Cerebellar nuclear complex (tissue), 1 donor: ENCODE measurements at places on chromosomes 1 and 21.

DNA sequence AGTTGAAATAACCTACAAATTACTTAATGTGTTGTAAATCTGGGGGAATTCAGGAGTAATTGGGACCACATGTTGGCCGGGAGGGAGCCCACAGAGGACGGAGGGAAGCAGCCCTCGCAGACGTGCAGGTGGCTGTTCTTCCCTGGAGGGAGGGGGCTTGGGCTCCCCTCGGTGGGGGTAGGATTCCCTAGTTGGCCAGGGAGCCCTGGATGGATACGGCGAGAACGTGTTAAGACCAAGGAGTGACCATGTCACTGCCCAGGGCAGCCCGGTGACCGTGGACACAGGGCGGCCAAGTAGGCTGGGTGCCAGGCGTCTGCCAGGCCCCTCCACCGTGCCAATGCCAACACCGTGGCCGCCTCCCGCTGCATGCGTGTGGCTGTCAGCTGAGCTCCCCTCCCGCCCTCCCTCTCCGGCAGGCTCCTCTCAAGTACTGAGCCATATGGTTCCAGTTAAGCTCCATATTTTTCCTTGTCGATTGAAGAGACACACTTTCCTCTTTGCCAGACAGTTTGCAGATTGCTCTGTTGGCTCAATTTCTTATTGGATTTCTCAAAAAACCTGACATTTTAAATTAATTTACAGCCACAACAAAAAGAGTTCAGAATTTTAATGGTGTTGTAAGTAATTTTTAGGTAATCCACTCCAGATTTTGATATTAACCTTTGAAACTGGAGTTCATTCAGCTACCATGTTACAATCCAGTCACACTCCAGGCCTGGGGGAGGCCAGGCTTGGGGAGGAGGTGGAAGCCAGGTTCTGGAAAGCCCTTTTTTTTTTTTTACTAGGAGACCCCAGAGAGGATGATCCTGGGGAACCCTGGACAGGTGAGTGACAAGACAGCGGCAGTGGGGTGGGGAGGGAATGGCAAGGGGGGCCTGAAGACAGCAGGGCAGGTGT lies 71.2 kb downstream of the CASZ1 start:
- no peak for DNase-seq

GRCh38 chr1:212437179-212437798 lies 4.6 kb downstream of the NENF start:
- no peak for DNase-seq

GRCh38 chr1:116513956-116514355 lies 56.9 kb downstream of the CD58 start:
- no peak for DNase-seq

DNA sequence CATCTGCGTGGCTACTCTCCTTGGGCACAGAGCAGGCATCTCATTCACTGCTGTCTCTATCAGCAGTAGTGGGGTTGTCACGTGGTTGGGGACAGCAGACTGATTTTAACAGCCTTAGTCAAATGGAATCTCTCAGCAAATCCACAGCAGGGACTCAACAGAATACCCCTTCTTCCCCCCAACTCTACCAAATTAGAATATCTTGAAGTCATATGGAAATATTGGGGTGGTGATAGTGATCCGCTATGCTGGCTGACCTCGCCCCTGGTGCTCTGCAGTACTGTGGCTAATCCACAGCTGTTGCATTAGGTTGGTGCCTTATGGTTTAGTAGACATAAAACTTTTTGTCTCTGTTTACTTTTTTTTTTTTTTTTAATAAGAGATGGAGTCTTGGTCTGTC lies 23.9 kb downstream of the HHAT start:
- DNase-seq, result no peak

GRCh38 chr1:5645135-5645399 lies 347.2 kb downstream of the NPHP4 start:
- no peak for DNase-seq

DNA sequence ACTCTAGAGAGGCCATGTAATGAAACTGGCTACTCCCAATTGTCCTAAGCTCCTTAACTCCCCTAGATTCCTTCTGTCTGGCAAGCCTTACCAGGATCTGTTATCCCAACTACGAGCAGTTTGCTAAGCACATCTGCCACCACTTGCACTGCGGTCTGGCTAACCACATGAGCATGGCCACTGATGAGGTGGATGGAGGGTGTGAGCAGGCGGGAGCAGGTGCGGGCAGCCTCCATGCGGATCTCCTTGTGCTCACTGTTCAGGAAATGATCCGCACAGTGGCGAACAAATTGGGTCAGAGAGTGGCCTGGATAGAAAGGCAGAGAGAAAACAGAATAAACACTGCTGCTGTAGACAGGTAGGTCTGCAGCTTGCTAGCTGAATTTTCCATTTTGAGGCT lies 24.0 kb downstream of the MTOR start:
- peak; percentile 26 for DNase-seq

DNA sequence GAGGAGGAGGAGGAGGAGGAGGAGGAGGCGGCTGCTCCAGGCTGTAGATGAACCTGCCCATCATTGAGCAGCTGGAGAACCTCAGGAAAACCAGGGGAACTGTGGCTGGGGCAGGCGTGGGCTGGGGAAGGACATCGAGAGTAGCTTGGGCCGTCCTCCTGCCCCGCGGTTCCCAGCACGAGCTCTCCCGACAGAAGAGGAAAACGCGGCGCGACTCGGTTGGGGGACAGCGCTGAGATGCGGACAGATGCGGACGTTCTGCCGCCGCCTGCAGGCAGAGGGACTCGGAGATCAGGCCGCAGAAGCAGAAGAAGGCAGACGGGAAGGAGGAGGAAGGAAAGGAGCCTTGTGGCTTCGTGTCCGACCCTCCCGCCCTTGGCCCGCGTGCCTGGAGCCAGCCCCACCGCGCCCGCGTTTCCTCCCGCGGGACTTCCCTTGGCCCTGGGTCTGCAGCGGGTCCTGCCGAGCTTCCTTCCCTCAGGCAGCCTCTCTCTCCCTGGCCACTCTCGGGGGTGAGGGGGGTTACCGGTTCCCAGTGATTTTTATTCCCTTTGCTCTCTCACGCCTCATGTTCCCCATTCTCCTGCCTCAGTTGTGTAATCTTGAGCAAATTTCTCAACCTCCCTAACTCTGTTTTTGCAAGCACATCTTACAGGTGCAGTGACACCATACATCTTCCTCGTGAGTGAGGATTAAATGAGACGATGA lies 1.7 kb upstream of the TNFRSF9 start:
- no peak for DNase-seq

- no peak for DNase-seq
Observed at GRCh38 chr21:31666445-31667010, 7.0 kb downstream of the SOD1 start.
